ENCODE measurements at places on chromosomes 12 and 14. TPM values are rescaled to one million over a fixed set of nuclear protein-coding genes. Genes with fewer than 3 reads are reported as not detected.

DNA sequence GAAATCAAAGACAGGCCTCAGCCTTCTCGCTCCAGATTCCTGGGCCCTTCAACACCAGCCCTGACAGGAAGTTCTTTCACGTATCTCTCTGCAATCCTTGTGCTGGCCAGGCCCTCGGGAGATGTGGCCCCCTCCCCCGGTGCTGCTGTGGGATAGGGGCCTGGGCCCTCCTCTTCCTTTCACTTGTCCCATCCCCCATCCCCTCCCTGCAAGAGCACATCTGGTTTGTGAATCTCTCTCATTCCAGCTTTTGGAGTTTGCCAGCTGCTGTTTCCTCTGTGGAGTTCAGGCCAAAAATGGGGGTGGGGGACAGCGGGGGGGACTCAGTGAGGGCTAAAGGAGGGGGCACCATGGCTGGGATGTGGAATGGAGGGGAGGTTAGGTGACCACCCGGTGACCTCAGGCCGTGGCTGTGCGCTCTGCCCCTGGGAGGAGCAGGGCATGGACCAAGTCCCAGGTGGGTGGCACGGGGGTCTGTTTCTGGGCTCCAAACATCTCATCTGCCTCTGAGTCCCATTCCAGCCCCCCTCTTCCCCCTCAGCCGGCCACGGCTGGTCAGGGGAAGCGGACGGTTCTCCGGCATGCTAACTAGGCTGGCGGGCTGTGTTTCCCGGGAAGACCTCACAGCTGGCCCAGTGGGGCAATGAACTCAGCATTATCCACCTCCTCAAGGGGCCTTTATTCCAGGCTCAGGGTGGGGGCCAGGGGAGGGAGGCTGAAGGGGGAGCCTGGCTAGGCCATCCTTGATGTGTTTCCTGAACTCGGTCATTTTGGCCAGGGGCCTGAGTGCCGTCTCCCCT lies 7.4 kb downstream of the LRP1 start:
- peak; percentile 84 for DNase-seq

- peak; percentile 69 for DNase-seq
Measured at GRCh38 chr12:42741771-42742510, 152.4 kb upstream of the PRICKLE1 start.

GRCh38 chr12:68349921-68350606 lies 17.9 kb upstream of the MDM1 start:
- DNase-seq, result no peak

DNA sequence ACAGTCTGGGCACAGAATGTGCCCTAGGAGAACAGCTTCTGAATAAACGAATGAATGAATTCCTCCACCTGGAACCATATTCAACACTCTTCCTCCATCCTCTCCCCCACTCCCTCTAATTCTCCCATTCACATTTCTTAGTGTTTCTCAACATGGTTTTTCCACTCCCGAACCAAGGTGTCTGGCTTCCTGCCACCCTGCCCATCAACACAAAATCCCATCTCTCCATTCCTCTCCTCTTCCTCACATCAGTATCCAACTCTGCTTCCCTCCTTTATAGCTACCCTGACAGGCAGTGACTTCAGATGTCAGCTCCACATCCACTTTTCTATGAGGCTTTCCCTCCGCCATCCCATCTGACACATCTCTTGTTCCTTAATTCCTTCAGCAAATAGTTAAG lies 2.9 kb downstream of the TNFRSF1A start:
- no peak for DNase-seq

DNA sequence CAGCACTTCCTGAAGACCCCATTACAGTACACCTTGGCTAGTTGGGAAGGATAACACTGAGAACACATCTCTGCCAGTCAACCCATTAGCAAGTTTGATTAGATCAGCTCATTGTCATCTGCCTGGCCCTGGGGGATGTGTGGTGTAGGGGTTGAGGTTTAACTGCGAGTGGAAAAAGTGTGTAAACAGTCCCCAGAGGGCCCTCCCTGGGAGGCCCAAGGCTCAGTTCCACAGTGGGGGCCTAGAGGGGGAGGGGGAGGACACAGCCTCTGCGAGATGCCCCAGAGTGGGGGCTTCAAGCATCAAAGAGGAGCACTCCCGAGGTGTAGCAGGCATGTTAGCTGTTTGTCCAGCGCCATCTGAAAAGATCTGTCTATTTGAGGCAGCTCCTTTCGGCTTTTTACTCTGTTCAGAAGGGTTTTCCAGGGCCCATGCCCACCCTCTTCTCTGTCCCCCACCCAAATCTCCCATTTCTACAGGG lies 344 bp downstream of the LPAR5 start:
- no peak for DNase-seq

- DNase-seq, result peak; percentile 42
Measured at GRCh38 chr12:132986885-132987225, 688 bp downstream of the ZNF26 start.

Gene TAS2R8
- total RNA-seq, result 0.43 TPM

GRCh38 chr12:2633825-2634200 lies 161.0 kb upstream of the FKBP4 start:
- DNase-seq, result no peak

Gene CRIP2
- 8.6 TPM for total RNA-seq

- no peak for DNase-seq
Measured at GRCh38 chr14:22469538-22470303, 119.3 kb downstream of the DAD1 start.

GRCh38 chr12:27593266-27593665 lies 69.3 kb downstream of the PPFIBP1 start:
- DNase-seq, result no peak

Measured in fibroblast of villous mesenchyme (primary cell).